ENCODE measurements at places on chromosomes 11 and 22. TPM values are rescaled to one million over a fixed set of nuclear protein-coding genes. Genes with fewer than 3 reads are reported as not detected.

DNA sequence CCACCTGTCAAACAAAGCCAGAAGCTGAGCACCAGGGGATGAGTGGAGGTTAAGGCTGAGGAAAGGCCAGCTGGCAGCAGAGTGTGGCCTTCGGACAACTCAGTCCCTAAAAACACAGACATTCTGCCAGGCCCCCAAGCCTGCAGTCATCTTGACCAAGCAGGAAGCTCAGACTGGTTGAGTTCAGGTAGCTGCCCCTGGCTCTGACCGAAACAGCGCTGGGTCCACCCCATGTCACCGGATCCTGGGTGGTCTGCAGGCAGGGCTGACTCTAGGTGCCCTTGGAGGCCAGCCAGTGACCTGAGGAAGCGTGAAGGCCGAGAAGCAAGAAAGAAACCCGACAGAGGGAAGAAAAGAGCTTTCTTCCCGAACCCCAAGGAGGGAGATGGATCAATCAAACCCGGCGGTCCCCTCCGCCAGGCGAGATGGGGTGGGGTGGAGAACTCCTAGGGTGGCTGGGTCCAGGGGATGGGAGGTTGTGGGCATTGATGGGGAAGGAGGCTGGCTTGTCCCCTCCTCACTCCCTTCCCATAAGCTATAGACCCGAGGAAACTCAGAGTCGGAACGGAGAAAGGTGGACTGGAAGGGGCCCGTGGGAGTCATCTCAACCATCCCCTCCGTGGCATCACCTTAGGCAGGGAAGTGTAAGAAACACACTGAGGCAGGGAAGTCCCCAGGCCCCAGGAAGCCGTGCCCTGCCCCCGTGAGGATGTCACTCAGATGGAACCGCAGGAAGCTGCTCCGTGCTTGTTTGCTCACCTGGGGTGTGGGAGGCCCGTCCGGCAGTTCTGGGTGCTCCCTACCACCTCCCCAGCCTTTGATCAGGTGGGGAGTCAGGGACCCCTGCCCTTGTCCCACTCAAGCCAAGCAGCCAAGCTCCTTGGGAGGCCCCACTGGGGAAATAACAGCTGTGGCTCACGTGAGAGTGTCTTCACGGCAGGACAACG lies 11.7 kb downstream of the CXCR5 start:
- DNase-seq: peak; percentile 91

DNA sequence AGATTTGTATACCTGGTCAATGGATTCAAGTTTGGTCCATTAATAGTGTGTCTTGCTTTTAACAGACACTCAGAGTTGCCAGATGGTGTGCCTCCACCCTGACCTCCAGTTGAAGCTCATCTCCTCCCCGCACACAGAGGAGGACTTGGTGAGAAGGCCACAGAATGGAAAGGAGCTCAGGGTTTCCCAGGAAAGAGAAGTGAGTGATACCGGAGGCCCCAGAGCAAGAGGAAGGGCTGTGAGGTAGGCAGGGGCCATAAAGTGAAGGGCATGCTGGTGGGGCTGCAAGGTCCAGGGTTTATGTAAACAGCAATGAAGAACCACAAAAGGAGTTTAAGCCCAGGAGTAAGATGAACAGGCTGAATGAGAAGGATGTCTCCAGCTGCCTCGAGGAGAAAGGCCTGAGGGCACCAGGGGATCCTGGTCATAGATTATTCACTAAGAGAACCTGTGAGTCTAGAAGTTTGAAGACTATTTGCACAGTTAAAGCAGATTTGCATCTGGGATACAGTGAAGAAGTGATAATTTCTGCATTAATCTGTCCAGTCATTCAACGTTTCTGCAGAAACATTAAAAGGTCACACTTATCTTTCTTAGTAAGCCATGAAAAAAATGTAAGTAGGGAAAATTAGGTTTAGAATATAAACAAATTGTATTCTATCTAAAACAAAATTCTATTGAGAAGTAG lies 67.5 kb upstream of the VPREB1 start:
- no peak for DNase-seq

- DNase-seq: no peak
Observed at GRCh38 chr22:35952576-35952975, 76.0 kb downstream of the RBFOX2 start.

- peak; percentile 76 for DNase-seq
Observed at GRCh38 chr11:121023848-121024751, at the start of gene TBCEL. Gene TBCEL (plus strand): TSS chr11:121024102. CDS start chr11:121045691, 21,589 bp downstream.

DNA sequence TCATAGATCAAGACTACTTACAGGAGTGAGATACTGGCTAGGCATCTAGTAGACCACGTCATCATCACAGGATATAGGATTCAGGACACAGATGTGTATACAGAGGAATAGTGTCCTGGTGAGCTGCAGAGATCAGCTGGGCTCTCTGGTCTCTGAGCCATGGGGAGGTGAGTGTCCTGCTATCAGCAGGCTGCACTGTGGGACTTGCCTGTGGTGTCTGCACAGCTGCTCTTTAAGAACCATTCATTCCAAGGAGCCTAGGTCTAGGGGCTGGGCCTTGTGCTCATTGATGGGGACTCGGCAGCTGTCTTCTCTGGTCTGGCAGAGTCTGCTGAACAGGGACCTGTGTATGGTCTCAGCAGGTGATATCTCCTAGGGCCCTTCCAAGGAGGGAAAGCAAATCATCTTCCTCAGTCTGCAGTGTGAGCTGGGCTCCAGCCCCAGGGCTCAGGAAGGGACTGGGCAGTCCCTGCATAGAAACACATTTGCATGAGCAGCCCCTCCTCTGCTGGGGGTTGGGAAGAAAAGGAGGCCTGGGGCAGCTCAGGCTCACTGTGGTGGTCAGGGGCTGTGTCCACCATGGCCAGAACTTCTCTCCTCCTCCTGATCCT lies 66.1 kb upstream of the VPREB1 start:
- no peak for DNase-seq

GRCh38 chr22:43628250-43628649 lies 183.9 kb downstream of the EFCAB6 start:
- DNase-seq: no peak

- DNase-seq: peak; percentile 90
Observed at GRCh38 chr11:819129-819931, 616 bp downstream of the PNPLA2 start.

GRCh38 chr11:113603277-113604059 lies 102.6 kb downstream of the TMPRSS5 start:
- DNase-seq: no peak

GRCh38 chr11:75554258-75555022 lies 7.6 kb upstream of the SERPINH1 start:
- DNase-seq: no peak

DNA sequence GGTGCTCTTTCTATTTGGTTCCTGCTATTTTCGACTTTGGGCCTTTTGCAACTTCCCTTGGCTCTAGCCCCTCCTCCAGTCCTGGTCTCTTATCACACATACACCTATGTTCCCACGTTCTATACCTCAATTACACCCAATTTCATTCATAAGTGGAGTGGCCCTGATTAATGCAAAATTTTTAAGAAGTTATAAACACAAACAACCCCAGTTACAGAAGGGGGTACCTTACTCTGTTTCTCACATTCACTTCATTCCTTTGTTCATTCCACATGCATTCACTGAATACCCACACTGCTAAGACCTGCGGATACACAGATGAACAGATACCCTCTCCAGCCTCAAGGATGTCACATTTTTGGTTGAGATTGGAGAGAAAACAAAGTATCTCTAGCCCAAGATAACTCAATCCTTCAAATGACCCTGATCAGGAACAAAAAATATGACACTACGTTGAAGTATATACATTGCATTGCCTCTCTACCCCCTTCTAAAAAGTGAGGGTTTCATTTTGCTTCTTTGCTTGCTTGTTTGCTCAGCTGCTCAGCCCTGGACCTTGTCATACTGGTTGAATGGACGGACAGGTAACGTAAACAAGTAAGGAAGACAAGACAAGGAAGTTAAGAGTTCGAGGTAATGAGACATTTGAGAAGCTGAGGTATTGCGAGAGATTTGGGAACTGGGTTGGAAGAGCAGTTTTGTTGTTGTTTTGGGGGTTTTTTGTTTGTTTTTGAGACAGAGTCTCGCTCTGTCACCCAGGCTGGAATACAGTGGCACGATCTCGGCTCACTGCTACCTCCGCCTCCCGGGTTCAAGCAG lies 3.6 kb upstream of the VPS37C start:
- DNase-seq: no peak

DNA sequence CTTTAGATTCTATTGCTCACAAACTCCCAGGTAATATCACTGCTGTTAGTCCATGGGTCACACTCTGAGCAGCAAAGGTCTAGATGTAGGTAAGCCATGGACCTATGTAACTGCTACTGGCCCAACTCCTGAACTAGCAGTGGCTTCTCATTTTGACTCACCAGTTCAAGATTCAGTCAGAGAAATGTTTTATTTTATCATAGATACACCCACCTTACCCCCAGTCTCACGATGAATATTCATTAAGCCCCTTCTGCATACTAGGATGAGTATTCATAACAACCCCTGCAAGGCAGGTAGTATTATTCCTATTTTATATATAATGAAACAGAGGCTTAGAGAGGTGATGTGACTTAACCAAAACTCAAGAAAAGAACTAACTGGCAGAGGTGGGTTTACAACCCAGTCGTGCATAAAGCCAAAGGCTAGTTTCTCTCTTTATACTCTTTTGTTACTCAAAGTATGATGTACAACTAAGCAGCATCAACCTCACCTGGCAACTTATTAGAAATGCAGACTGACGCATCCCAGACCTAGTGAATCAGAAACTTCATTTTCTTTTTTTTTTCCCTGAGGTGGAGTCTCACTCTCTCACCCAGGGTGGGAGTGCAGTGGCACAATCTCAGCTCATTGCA lies 957.6 kb upstream of the CCDC90B start:
- no peak for DNase-seq

- DNase-seq: no peak
Observed at GRCh38 chr11:124896821-124897391, 759 bp downstream of the ROBO4 start.

GRCh38 chr11:3196161-3197043 lies 22.2 kb downstream of the MRGPRG start:
- no peak for DNase-seq

GRCh38 chr11:71463331-71464211 lies 10.6 kb downstream of the NADSYN1 start:
- no peak for DNase-seq

- DNase-seq: no peak
Observed at GRCh38 chr11:131428853-131429252, 58.4 kb downstream of the NTM start.

DNA sequence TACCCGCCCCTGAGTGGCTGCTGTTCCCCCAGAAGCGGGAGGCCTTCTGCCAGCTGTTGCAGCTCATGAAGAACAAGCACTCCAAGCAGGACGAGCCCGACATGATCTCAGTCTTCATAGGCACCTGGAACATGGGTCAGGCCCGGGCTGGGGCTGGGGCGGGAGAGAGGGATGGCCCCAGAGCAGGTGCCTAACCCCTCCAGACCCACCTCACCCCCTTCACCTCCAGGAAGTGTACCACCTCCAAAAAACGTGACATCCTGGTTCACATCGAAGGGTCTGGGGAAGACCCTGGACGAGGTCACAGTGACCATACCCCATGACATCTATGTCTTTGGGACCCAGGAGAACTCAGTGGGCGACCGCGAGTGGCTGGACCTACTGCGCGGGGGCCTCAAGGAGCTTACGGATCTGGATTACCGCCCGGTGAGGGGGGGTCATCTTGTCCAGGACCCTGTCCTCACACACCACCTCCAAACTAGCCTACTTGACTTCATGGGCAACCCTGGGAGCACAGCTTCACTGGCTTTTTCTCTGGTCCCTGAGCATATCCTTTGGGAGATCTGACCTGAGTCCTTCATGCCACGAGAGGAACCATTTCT lies 6.3 kb downstream of the INPPL1 start:
- no peak for DNase-seq

DNA sequence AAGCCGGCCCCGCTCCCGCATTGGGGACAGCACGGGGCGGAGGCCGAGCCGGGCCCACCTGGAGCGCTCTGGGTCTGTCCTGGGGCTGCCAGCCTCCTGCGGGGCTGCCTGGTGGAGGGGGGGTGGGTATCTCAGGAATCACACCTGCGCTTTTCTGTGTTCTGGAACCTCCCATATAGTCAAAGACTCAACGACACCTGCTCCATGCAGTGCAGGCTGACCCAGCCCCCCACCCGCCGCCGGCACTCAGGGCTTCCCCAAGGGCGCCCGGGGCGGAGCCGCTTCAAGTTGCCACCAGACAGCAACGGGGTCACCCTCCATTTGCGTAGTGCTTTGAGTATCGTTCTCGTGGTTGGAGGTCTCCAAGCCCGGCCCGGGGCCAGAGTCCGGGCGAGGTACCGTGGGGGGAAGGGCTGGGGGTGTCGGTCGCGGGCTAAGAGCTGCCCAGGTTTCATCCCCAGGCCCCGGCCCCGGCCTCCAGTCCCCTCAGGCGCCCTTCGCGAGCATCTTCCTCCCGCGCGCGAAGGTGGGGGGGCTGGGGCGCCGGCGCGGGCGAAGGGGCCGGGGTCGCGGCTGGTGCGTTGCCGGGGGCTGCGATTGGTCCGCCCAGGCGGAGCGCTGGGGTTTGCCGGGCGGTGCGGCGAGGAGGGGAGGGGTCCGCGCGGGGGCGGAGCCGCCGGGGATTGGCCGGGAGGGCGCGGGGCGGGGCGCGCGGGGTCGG lies 6.6 kb downstream of the TSPAN4 start:
- DNase-seq: no peak

GRCh38 chr11:1230456-1231395 lies 7.9 kb downstream of the MUC5B start:
- DNase-seq: peak; percentile 9

GRCh38 chr11:120903686-120904085 lies 120.2 kb upstream of the TBCEL start:
- no peak for DNase-seq

DNA sequence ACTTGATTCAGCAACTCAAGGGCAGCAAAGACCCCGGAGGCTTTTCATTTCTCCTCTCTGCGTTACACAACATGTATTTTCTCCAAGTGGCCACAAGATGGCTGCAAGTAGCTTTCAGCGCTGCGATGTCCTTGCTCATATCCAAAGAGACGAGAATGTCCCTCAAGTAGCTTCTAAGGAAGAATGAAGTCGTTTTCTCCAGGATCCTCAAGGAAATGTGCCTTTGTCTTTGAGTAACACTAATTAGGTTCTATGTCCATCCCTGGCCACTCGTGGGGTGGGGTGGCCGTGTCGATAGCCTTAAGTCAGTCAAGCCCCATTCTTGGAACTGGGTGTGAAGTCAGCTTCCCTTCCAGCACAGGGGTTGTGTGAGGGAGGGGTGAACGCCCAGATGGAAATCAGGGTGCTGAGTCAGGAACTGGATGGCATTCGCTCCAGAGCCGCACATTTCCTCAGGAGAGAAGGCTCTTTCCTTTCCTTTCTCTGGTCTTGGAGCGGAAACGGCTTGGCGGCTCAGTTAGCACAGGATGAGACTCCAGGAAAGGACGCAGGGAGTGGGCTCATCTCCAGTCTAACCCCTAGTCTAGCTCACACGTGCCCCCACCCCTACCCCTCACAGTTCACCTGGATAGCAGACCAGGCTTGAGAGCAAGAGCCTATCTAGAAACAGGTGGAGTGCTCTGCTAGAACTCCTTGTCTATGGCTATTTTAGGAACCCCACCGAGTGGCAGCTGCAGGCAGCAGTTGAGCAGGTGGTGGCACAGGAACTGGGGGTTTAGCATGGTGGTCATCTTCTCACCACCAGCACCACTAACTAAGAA lies 44.3 kb downstream of the NNMT start:
- DNase-seq: peak; percentile 20

- DNase-seq: no peak
Observed at GRCh38 chr11:106961048-106961447, 57.2 kb downstream of the GUCY1A2 start.

- no peak for DNase-seq
Observed at GRCh38 chr11:41999066-41999465, 539.6 kb upstream of the LRRC4C start.

SCN4B gene
- total RNA-seq: not detected

RIMBP3B gene
- 4.0 TPM for total RNA-seq

OR10D3 gene
- total RNA-seq: not detected

MIAT gene
- 270 TPM for total RNA-seq
